ENCODE measurements at places on chromosomes 13 and 19.

- DNase-seq, result no peak
Measured at GRCh38 chr19:2484178-2484937, 8.4 kb downstream of the GADD45B start.

- no peak for DNase-seq
Measured at GRCh38 chr13:45705918-45706317, 3.8 kb downstream of the CBY2 start.

GRCh38 chr13:94972262-94972661 lies 259.9 kb upstream of the SOX21 start:
- DNase-seq, result no peak

DNA sequence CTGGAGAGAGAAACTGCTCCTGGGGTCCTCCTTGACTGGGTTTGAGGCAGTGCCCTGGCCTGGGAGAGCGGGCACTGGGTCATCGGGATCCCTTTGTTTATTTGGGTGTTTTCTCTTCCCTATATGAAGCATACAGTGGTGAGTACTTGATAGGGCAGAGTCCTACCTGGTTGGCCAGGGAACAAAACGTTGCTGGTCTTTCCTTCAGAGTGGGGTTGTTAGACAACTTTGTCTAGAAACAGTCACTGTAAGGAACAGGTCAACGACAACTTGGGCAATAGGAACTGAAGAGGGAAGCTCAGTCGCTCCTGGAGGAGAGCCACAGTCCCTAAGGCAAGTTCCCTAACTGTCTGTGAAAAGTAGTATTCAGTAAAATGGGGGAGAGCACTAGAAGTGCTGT lies 550 bp upstream of the OLFM4 start:
- DNase-seq, result no peak

GRCh38 chr13:93039131-93039530 lies 187.5 kb upstream of the GPC6 start:
- peak; percentile 96 for DNase-seq

DNA sequence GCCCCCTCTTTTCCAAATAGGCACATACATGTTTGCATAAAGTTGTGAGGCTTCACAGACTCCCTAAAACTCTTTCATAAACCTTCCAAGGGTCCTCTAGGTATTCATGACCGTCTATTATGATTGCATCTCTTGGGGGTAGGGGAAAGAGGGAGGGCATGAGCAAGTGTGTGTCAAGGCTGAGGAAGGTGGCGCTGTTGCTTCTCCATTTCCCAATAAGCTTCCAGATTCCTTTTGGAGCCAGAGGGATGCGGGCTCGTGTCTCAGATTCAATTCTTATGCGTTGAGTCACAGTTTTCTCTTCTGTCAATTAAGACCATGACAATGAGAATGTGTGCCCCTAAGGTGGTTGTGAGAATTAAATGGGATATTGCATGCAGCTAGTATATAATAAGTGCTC lies 51.0 kb upstream of the CYP2A7 start:
- no peak for DNase-seq

DNA sequence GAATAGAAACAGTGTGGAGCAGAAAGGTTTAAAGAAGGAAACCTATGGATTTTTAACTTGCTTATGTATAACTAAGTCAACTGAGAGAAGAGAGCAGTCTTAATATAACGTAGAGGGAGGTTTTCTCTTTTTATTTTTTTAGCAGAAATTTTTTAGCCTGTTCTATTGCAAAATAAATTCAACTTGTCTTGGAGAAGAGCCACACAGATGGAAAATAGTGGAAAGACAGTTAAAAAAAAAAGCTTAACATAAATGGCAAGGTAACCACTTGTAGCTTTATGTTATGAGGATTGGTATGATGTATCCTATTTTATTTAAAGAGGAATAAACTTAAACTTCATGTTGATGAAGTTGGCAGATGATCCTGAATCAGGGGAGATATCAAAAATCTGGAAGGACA lies 312.4 kb downstream of the SHISA2 start:
- no peak for DNase-seq

DNA sequence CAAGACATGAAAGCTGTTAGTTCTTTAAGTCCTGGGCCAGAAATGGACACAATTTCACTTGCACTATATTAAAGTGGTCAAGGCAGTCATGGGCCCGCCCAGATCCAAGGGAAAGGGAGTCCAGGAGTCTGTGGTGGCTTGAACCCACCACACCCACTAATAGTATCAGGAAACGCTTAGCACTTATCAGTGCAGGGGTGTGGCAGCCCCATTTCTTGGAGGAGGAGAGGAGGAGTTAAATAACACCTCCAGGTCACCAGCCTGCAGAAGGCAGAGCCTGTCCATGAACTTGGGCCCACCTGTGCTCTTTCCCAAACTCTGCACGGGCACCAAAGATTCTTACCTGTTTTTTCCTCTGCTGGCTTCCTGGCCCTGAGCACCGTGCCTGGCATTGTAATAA lies 5.4 kb upstream of the NTN5 start:
- DNase-seq, result no peak

GRCh38 chr13:47281991-47282390 lies 385.1 kb upstream of the HTR2A start:
- no peak for DNase-seq

- DNase-seq, result no peak
Measured at GRCh38 chr13:24719139-24719538, 38.9 kb downstream of the ATP12A start.

DNA sequence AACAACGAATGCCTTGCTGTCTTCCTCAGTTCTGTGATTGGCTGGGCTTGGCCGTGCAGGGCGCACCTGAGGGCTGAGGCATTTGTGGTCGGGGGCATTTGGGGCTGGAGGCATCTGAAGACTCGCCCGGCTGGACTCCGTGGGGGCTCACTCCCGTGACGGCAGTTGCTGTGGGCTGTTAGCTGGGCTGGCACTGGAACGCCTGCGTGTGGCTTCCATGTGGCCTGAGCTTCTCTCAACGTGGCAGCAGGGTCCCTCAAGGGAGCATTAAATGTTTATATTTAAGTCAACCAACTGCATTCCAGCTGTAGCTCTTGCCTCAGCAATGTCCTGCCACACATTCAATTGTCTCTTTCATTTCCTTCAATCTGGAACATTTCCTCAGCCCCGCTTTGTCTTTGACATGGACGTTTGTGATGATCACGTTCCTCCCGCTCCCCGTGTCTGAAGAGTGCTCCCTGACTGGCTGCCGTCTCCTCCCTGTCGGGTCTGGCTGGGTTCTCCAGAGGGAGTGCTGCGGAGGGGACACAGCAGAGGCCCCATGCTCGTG lies 21.0 kb downstream of the CCDC8 start:
- DNase-seq, result peak; percentile 25

- DNase-seq, result no peak
Measured at GRCh38 chr19:17549085-17549740, 6.2 kb upstream of the COLGALT1 start.

GRCh38 chr19:32647361-32647760 lies 27.6 kb downstream of the ANKRD27 start:
- no peak for DNase-seq

- peak; percentile 66 for DNase-seq
Measured at GRCh38 chr19:903266-903797, 9.7 kb downstream of the R3HDM4 start.

- no peak for DNase-seq
Measured at GRCh38 chr13:59504407-59504806, 659.3 kb downstream of the DIAPH3 start.

- DNase-seq, result no peak
Measured at GRCh38 chr19:12834566-12834943, at the start of gene RTBDN. Gene RTBDN (minus strand): TSS chr19:12834579. CDS start chr19:12829979, 4,600 bp downstream.

- no peak for DNase-seq
Measured at GRCh38 chr13:22103046-22104027, 432.5 kb downstream of the FGF9 start.

DNA sequence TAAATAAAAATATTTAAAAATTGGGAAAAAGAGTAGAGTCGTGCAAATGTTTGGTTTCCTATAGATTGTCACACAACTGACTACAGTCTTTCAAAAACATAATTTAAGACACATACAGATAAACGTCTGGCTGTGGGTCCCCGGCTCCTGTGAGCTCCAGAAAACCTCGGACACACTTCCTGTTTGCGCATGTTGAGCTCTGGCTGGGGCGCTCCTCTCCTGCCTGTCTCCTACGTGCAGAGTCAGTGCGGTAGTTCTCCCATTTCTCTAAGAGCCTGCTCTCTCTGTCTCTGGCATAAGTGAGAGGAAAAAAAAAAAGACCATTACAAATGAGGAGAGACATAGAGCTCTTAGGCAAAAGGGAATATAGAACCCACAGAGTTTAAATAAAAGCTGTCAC lies 128.2 kb upstream of the OBI1 start:
- no peak for DNase-seq

- peak; percentile 59 for DNase-seq
Measured at GRCh38 chr19:8158411-8159074, 9.2 kb upstream of the FBN3 start.

- no peak for DNase-seq
Measured at GRCh38 chr19:35752746-35753350, 4.0 kb downstream of the HSPB6 start.

DNA sequence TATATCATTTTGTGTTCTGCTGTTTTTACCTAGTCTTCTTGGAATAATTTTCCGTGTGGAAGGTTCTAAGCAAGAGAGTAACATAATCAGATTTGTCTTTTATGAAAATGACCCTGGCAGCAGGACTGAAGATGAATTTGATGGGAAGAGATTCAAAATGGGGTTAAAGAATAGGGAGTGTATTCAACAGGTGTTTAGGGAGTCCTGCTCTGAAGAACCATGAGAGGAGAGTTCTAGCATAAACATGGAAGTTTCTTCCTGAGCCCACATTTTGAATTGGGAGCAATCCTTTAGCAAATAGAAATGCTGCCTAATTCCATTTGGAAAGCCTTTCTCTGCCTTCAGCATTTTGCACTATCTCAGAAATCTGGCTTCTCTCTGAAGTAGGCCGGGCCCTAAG lies 127.0 kb downstream of the CDK8 start:
- no peak for DNase-seq
